M059J (cell line): ENCODE measurements at places on chromosomes 5 and 9.
A peak's percentile ranks its signal among the peaks of the same experiment; 100 is the strongest.

- no peak for DNase-seq
Observed at GRCh38 chr5:180296771-180297170, 4.9 kb upstream of the MAPK9 start.

- no peak for DNase-seq
Observed at GRCh38 chr9:127714951-127715469, 453 bp downstream of the PTRH1 start.

- peak; percentile 93 for DNase-seq
Observed at GRCh38 chr5:87121304-87122150, 146.2 kb upstream of the RASA1 start.

DNA sequence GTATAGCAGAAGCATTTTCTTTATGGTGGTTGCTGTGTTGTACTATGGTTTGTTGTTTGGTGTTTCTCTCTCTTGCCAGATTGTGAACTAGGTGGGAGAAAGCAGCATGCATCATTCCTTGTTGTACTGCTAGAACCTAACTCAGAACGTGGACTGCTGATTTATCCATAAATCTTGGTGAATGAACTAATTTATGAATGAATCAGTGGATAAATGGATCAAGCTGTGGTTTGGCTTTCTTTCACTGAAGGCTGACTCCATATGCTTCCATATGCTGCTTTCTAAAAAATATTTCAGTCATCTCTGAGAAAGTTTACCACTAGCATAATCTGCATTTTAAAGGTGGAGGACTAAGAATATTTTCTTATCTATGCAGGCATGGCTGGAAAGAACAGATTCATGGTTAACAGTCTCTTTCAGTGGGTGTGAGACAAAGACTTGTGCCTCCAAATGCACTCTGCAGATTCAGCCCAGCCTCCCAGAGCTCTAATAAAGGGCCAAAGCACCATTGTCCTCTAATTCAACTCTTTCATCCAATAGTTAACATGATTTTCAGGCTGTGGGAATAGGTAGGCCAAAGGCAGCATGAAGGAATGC, 237.7 kb downstream of the SH3GL2 start:
- no peak for DNase-seq

GRCh38 chr9:69474821-69475220, 149.8 kb downstream of the ENTREP1 start:
- no peak for DNase-seq

DNA sequence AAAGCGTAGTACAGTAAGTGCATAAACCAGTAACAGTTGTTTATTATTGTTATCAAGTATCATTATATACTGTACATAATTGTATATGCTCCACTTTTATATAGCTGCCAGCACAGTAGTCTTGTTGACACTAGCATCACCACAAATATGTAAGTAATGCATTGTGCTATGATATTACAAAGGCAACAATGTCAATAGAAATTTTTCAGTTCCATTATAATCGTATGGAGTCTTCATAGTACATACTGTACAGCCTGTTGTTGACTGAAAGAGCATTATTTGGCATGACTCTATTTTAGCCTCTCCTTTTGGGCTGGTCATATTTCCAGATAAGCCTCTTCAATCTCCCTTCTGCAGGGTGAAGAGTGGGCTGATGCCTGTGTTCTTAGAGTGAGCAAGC, 40.4 kb downstream of the CFAP95 start:
- DNase-seq, result no peak

DNA sequence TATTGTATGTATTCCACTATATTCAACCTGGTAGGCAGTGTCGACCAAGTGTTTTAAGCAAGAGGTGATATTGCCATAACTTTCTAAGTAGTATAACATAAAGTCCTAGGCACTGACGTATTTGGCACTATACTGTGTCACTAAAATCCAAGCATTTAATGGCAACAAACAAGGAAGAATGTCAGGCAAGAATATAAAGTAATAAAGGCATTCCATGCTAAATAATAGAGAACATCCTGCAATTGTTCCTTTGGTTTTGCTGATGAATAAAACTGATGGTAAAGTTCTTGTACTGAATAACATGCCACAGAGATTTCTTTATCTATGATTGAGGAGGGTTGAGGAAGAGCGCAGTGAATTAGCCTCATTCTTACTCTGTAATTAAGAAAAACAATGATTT, 256.9 kb downstream of the HINT1 start:
- no peak for DNase-seq

DNA sequence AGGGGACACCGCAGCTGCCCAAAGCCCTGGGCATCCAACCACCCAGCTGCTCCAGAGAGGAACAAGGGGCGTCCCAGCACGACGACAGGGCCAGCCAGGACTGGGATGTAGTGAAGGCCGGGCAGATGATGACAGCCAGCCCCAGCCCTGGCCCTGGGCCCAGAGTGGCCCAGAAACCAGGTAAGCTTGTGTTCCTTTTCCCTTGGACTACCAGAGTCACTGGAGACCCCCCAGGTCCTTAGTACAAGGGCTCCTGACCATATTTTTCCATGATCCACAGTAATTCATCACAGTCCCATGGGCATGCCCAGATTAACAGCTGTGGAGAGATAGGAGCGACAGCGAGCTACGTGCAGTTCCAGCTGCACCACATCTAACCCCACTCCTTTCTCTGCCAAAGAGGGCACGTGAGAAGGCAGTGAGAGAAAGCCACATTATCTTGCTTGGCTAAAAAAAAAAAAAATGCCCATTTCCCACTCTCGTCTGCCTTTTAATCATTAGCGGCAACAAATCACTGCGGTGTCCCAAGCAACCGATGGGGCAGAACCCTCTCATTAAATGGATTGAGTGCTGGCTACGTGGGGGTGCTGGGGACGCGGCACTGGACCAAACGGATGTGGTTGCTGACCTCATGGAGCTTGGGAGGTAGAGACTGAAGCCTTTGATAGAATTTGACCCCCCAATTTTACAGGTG, 21.7 kb upstream of the SYNPO start:
- DNase-seq, result no peak

GRCh38 chr5:154753792-154754191, 1.4 kb upstream of the LARP1 start:
- DNase-seq, result no peak

DNA sequence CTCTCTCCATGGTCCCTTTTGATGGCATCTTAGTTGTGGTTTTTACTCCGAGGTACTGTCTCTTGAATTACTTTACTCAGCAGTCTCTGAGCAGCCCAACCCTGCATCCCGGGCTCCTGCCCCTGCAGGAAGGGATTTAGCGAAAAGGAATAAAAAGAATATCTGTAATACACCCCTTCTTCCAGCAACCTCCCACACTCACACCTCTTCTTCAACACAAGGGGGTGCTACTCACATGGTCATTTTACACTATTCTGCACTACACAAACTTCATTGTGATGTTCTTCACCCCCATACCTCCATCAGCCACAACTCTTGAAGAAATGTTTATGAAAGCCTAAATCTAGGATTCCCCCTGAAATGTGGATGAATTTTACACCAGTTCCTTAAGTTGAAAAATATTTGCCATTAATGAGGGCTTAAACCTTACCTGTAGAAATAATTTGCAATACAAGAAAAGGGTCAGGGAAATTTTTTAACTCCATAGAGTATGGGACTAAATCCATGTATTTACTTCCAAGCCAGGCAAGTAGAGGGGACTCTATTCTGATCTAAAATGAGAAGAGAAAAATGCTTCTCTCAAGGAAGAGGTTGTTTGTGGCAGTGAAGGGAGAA, 26.0 kb downstream of the TPD52L3 start:
- DNase-seq, result peak; percentile 72
